Endothelial cell of umbilical vein (primary cell): ENCODE measurements at places on chromosomes 7 and 10. TPM values are rescaled to one million over a fixed set of nuclear protein-coding genes. Genes with fewer than 3 reads are reported as not detected.

Gene CALN1
- not detected in 2 replicates for total RNA-seq

Gene ASB10
- total RNA-seq: not detected in 2 replicates

Gene EBF3
- 2.0 and 2.7 TPM in 2 replicates for total RNA-seq

Gene AP4M1
- 20.5 and 22.7 TPM in 2 replicates for total RNA-seq

- H3K4me1 ChIP-seq: no peaks in the 10 kb centered on the region
- H3K27me3 ChIP-seq: no peaks in the 10 kb centered on the region
- no peaks in the 10 kb centered on the region for H3K36me3 ChIP-seq
- no peak for DNase-seq
- no peak overlapping the region for H3K4me3 ChIP-seq
Measured at GRCh38 chr7:118870187-118870586, 645.7 kb downstream of the ANKRD7 start.

DNA sequence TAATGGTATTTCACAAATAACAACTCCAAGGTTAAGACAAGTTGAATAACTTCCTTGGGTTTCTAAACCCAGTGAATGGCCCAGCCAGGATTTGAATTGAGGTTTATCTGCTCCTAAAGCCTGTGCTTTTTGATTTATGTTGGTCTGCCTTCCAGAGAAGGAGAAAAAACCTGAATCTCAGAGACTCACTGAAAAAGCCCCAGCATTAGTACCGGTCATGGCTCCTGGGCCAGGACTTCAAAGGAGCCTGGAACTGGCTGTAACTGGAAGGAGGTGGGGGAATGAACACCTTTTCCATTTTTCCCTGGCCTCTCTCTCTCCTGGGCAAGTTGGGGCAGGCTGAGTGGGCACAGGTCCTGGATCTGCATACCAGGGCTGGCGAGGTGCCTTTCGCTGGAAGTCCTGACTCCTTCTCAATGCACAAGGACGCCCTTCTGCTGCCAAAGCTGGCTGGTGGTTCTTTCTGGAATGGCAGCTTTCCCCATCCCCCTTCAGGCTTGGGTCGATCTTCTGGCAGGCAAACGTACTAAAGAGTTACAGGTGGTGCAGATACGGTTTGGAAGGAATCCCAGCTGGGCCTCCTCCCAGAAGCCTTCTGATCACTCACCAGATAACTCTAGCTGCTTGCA is 268.2 kb downstream of the PTEN start:
- H3K36me3 ChIP-seq: no peaks in the 10 kb centered on the region
- H3K4me3 ChIP-seq: no peak overlapping the region
- no peaks in the 10 kb centered on the region for H3K4me1 ChIP-seq
- no peak overlapping the region for H3K27ac ChIP-seq
- no peaks in the 10 kb centered on the region for H3K27me3 ChIP-seq

- H3K36me3 ChIP-seq: no peaks in the 10 kb centered on the region
- peaks cover 7% of the 10 kb centered on the region for H3K4me1 ChIP-seq
- H3K27ac ChIP-seq: no peak overlapping the region
- H3K4me3 ChIP-seq: no peak overlapping the region
Measured at GRCh38 chr7:15087771-15088170, 185.2 kb upstream of the DGKB start.

- no peak overlapping the region for H3K4me3 ChIP-seq
- no peaks in the 10 kb centered on the region for H3K27me3 ChIP-seq
- DNase-seq: no peak
- H3K4me1 ChIP-seq: no peaks in the 10 kb centered on the region
Measured at GRCh38 chr10:76278811-76279460, 847.5 kb downstream of the LRMDA start.

DNA sequence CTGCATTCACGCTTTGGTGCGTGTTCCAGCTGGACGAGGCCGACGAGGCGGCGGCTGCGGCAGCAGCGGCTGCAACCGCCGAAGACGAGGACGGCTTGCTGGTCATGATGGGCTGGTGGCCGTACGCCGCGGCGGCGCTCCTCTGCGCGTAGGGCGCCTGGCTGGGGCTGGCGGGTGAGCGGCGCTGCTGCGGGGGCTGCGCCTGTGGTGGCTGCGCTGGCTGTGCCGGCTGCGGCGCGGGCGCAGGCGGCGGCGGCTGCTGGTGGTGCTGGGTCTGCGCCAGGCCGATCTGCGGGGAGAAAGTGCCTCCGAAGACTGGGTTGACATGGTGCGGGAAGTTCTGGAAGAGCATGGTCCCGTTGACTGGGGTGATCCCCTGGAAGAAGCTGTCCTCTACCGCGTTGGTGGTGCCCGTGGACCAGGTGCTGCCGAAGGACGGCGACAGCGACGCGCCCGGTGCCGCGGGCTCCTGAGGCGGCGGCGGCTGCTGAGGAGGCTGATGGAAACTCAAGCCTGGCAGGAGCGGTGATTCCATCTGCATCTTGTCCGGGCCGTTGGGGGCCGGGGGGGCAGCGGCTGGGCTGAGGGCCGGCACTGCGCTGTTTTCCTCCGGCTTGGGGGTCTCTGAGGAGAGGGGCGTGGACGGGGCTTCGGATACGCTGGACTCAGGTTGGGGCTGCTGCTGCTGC is 51.1 kb downstream of the CPEB3 start:
- peak overlapping the region; percentile 54 for H3K4me3 ChIP-seq
- H3K27me3 ChIP-seq: no peaks in the 10 kb centered on the region
- H3K4me1 ChIP-seq: peaks cover 10% of the 10 kb centered on the region
- no peak overlapping the region for H3K27ac ChIP-seq
- peak; percentile 39 for DNase-seq

DNA sequence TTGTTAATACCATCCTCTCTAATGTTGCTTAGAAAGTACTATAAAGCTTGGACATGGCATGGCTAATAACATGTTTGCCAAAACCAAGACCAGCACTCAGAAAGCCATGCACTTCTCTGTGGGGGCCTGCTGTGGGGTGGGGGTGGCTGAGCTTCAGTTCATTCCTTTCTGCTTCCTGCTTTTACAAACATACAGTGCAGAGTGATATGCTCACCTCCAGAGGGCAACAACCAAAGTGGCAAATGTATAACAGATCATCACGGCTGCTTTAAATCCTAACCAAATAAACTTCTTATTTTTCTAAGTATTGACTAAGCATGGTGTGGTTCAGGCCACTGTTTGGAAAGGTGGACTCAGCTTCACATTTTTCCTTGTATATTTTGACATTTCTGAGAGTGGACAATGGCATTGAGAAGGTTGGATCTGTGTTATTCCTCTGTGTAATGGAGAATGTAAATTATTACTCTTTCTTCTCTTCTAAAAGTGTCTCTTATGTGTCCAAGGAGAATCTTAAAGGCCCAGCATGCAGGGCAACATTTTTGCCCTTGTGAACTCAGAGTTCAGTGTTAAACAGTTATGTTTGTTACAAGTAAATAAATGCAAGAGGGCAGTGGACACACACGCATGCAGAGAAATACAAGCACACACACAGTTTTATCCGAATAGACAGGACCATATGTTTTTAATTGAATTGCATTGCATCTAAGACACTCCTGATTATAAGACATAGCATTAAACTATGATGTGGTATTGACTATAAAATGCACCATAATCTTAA is 186.1 kb downstream of the HERPUD2 start:
- H3K27ac ChIP-seq: no peak overlapping the region
- no peak for DNase-seq
- no peak overlapping the region for H3K4me3 ChIP-seq
- no peaks in the 10 kb centered on the region for H3K4me1 ChIP-seq
- H3K36me3 ChIP-seq: no peaks in the 10 kb centered on the region
